Activated CD8-positive, alpha-beta memory T cell treated with anti-CD3 and anti-CD28 coated beads, Interleukin-2, amount 10 ng/mL, durations not matched to agents 7 days and 5 days (primary cell): ENCODE measurements at places on chromosomes 16 and 17. TPM values are rescaled to one million over a fixed set of nuclear protein-coding genes. Genes with fewer than 3 reads are reported as not detected.

Gene SERPINF2
- 0.18 TPM for total RNA-seq

DNA sequence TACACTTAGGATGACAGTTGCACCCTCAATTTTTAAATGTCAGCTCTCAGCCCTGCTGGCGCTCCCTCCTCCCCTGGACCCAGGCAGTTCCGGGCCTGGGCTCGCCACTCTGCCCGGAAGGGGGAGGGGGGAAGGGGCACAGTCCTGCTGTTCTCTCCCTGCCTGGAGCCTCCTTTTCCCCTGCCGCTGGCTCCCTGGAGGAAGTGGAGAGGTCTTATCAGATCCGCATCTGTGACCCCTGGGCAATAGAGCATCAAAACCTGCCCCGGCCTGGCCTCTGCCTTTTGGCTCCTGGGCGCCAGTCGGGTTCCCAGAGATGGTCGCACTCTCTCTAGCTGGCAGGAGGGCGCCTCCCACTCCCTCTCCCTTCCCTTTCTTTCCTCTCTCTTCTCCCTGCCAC lies 149.3 kb downstream of the IRF8 start:
- no peak for DNase-seq

Gene KIF2B
- not detected for total RNA-seq

DNA sequence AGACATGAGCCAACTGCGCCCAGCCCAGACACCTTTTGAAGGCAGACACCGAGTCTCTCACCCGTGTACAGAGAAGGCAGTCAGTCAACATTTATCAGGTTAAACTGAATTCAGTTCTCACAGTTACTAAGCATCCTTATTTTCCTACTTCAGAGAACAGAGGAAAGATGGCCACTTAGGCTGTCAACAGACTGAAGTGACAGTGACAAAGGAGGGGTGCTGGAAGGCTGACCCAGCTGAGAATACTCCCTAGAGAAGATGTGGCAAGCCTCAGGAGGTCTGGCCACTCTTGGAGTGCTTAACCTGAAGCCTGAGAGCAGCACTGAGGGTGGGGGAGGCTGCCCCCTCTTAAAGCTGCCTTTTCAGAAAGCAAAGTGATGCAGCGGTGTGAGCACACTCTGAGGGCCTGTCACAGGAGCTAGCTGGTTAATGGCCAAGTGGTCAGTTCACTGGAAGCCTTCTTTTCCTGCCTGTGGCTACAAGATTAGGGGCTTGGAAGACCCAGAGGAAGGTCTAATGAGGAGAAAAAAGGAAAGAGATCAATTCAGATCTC lies 51.0 kb upstream of the SREBF1 start:
- no peak for DNase-seq

DNA sequence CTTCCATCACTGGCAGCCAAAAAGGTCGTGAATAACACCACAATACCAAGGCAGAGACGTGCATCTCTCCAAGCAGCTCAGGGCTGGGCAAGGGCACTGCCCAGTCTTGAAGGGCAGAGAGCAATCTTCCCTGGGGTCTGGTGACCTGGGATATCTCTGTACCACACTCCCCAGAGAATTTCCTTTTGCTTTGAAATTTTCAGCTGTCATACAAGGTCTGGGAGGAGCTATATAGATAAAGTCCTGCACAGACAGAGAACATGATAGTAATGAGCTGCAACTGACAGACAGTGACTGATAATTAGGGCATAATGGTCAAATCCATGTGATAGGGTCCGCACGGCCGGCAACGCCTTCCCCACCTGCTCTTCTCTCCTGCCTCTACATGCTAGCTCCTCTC lies 68.2 kb downstream of the DYNLRB2 start:
- no peak for DNase-seq

GRCh38 chr17:28622186-28622585 lies 8.2 kb upstream of the RSKR start:
- no peak for DNase-seq

Gene IGSF6
- total RNA-seq, result not detected

Gene MT1F
- total RNA-seq, result 20.6 TPM

DNA sequence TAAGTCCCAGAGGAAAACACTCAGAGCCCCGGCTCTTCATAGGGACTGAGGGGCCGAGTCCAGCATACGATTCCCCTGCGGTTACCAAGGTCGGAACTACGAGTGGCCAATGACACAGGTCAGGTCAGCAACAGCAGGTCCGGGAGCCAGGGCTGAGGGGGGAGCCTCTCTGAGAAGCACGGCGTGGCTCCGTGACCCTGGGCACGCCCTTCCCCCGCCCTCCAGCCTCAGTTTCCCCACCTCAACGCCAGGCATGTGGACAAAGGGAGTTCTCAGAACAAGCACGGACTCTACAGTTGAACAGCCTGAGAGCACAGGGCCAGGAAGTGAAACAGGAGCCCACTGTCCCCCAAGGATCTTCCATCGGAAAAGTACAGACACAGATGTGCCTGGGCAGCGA lies 25.6 kb downstream of the TPSD1 start:
- DNase-seq, result no peak

Gene MMP25
- 34.0 TPM for total RNA-seq

DNA sequence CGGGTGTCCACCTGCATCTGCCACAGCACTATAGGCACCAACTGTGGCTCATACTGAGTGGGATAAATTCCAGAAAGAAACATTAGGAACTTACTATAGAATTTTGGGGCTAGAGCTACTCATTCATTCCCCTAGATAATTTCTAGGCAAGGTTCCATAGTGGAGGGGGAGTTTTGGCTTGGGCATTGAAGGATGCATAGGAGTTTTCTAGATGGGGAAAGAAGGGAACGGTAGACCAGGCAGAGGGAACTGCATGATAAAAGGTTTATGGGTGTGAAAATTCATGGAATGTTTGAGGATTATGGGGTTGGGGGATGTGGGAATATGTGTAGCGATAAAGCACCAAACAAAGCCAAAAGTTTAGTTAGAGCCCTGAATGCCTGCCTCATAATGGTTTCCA lies 35.5 kb downstream of the IL4R start:
- DNase-seq, result no peak

- peak; percentile 82 for DNase-seq
Measured at GRCh38 chr17:45098869-45099616, 33.3 kb downstream of the PLCD3 start.

Gene SOST
- not detected for total RNA-seq

- peak; percentile 77 for DNase-seq
Measured at GRCh38 chr17:7478276-7479212, 887 bp downstream of the ZBTB4 start.

GRCh38 chr17:14052886-14053615 lies 16.3 kb upstream of the COX10 start:
- no peak for DNase-seq

DNA sequence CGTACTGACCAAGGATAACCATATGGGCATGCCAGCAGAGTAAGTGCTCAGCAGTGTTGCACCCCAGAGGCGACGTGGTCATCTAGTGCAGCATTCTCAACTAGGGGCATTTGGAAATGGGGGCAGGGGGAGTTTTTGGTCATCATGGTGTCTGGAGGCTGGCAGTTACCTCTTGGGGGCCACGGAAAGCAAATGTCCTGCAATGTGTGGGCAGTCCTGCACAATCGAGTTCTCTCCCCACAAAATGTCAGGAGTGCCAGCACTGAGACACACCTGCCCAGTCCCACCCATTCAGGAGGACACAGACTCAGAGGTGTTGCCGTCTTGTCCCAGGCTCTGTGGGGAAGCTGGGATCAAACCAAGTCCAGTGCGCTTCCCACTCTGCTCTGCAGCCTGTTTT lies 3.0 kb downstream of the RASL10B start:
- no peak for DNase-seq

DNA sequence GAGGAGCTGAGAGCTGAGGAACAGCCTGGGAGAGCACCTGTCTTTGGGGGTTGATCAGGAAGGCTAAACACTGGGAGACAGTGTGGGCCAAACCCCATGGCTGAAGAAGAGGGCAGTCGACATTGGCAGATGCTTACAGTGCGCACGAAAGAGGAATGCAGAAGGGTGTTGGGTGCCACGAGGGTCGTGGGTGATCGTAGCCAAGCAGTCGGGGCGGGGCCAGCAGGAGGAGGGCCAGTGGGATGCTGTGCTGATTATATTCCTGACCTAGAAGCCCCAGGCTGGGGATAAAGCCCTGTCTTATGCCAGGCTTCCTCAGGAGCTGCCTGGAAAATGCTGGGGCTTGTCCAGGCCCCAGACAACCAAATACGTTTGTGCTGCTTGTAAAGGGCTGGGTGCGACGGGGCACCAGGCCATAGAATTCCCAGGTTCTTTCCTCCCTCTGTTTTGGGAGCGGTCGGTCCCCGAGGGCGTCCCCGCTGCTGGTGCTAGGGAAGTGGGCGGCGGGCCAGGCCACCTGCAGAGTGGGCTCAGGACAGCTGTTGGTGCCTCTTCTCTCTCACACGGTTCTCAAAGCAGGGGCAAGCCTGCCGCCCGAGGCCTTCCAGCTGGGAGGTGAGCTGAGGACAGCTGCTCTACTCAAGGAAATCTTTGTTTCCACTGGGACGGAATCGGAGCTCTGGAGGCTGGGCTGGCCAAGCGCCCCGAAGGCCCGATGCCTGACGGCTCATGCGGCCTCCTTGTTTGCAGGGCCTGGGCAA lies 10.0 kb downstream of the C1QTNF1 start:
- DNase-seq, result no peak

Gene SPG7
- total RNA-seq, result 110 TPM

GRCh38 chr16:84131117-84131516 lies 13.9 kb downstream of the HSDL1 start:
- no peak for DNase-seq

DNA sequence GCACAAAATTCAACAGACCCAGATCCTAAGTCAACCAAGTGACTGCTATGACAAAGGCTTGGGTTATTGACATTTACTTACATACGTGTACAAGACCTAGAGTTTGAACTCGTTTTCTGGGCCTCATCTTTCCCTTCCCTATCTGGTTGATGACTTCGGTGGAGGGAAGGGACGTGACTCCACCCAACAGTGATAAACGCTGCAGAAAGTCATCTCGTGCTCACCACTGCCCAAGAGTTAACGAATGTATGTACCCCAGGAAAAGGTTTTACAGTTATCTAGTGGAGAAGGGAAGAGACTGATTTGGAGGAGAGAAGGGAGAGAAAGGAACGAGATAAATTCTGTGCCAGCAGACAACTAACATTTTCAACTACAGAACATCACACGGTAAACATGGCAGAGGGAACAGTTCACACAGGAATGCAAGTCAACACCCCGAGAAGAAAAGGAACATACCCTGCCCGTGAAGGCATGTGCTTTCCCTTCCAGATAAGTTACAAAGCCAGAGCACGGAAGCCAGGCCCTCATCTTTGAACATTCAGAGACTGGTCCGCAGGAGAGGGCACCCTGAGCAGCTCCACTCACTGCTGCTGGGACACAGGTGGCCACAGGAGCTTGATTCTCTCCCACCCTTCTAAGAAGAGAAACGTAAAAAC lies 13.9 kb upstream of the CYTH1 start:
- DNase-seq, result no peak

Gene KCNJ2
- total RNA-seq, result not detected

Gene LIMD2
- 303 TPM for total RNA-seq

GRCh38 chr16:73122604-73123391 lies 74.9 kb upstream of the ZFHX3 start:
- no peak for DNase-seq

DNA sequence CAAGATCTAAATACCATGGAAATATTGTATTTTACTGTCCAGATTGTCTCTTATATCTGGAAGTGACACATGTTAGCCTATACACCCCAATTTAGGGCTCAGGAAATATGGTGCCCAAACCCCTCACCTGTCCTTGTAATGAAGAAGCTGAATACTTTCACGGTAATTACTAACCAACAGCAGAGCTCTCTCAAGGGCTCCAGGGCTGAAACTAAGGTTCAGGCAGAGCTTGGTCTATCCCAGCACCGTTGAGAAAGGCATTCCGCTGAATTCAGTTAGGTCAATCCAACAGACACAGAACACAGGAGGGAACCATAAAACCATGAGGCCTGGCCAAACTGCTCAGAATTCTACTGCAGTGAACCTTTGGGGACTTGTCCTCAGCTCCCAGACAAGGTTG lies 14.9 kb downstream of the MYO18A start:
- DNase-seq, result no peak

- no peak for DNase-seq
Measured at GRCh38 chr17:82246365-82247181, 17.7 kb downstream of the SLC16A3 start.

Gene SRL
- total RNA-seq, result not detected

DNA sequence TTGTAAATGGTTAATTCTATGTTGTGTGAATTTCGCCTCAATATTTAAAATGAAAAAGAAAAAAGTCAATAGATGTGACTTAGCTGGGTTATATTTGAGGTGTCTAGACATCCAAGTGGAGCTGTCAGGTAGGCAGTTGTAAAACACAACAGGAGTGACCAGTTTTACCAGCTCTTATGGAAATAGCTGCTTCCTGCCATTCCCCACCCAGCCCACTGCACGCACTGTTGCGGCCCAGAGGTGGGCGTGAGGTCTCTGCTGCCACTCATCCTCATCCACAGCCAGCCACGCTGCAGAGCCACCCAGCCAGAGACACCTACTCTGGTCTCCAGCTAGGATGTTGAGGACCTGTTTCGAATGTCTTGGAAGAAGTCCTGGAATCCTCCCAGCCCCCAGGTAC lies 3.4 kb upstream of the CARD14 start:
- DNase-seq, result no peak

GRCh38 chr17:77306048-77306789 lies 165.4 kb downstream of the SEC14L1 start:
- DNase-seq, result no peak
